ENCODE measurements at places on chromosomes 2 and 18. TPM values are rescaled to one million over a fixed set of nuclear protein-coding genes. Genes with fewer than 3 reads are reported as not detected.
A peak's percentile ranks its signal among the peaks of the same experiment; 100 is the strongest.

GRCh38 chr18:42861271-42861670 lies 254.2 kb downstream of the RIT2 start:
- no peak for DNase-seq

DNA sequence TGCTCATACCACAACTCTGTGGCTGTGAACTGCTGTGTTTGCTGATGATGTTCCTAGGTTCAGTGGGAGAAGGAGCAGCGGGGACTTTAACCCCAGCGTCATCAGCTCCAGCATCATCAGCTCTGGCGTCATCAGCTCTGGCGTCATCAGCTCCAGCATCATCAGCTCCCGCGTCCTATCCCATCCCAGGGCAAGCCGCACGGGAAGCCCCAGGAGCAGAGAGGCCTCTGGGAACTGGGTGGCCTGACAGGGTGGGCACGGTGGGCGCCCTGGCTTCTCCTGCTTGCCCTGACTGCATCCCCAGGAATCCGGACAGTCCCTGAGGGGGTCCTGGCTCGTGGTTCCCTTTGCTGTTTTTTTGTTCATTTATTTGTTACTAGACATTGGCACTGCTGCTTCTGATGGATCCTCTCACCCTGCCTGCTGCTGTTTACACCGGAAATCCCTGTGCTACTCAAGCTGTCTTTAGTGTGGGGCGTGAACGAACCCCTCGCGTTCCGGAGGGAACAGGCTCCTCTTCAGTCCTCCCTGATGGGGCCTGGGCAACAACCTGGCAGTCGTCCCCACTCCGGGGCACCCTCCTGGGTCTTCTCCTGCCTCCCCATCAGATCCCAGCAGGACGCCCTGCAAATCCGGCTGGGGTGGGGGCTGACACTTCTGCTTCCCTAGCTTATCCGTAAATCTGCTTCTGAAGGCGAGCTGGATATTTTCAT lies 67.1 kb upstream of the PXDN start:
- DNase-seq: no peak

- no peak for DNase-seq
Observed at GRCh38 chr2:97662386-97662894, 1.4 kb downstream of the ACTR1B start.

DNA sequence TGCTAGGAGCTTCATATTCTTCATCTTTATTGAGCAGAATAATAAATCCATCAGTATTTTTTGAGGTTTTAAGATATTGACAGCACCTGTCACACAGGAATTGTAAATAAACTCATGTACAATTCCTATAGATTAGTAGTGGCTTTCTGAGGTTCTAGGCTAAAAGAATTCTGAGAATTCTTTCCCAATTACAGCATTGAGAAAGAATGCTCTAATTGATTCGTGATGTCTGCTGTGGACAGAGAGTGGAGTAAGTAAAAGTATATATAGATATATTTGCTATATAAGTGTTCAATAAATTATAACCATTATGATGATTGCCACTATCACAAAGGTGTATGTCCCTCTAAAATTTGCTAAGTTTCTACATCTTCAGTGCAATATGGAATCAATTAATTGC lies 186.5 kb upstream of the NRP2 start:
- no peak for DNase-seq

- DNase-seq: peak; percentile 38
Observed at GRCh38 chr2:176553685-176554100, 284.5 kb downstream of the MTX2 start.

GRCh38 chr18:46814399-46814798 lies 57.5 kb upstream of the ST8SIA5 start:
- no peak for DNase-seq

GRCh38 chr2:224670203-224670602 lies 46.0 kb downstream of the CCDC195 start:
- DNase-seq: no peak

GRCh38 chr2:27408601-27409320 lies 630 bp downstream of the PPM1G start:
- no peak for DNase-seq

DNA sequence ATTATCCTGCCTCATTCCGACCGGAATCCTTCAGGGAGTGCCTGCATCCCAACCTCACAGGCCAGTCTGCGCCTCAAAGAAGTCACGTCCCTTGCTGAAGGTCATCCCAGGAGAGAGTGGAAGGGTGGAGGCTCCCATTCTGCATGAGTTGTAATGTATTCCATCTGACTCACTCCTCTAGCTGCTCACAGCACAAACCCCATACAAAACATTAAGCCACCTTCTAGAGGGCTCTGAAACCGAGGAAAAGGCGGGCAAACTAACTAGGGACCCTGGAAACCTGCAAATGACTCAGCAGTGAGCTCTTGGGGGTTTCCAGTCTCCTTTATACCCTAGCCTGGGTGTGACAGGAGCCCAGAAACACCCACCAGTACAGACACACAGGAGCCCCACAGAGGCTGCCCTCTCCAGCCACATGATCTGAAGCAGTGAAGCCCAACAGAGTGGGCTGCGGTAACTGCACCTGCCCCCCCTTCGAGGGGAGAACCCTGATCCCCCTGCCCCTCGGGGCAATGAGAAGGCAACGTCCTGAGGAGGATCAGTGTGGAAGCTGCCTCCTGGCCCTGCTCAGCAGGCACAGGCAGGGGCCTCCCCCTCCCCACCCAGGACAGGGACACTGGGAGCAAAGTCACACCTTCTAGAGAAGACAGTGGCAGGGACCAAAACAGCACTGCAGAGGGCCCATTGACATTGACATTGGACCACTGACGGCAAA lies 69.3 kb upstream of the SNTG2 start:
- DNase-seq: no peak

DNA sequence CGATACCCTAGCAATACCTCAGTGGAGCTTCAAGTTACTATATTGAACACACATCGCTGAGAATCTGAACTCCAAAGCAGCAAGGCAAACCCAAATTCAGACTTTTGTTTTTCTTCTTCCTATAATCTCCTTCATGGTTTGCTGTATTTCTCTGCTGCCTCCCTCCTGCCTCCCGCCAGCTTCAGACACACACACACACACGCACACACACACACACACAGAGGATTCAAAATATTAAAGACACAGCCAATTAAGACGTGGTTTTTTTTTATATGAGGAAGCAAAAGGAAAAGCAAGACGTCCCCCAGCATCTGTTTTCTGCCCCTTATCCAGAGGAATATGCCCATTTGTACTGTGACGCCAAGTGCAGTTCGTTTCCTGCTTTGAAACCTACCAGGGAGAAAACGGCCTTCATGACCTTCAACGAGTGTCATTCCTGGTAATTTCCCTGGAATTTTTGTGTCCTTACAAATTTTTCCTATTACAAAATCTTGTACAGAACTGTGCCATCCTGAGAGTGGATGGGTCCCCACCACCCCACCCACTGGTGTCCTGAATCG lies 547.9 kb upstream of the ID2 start:
- DNase-seq: no peak

DNA sequence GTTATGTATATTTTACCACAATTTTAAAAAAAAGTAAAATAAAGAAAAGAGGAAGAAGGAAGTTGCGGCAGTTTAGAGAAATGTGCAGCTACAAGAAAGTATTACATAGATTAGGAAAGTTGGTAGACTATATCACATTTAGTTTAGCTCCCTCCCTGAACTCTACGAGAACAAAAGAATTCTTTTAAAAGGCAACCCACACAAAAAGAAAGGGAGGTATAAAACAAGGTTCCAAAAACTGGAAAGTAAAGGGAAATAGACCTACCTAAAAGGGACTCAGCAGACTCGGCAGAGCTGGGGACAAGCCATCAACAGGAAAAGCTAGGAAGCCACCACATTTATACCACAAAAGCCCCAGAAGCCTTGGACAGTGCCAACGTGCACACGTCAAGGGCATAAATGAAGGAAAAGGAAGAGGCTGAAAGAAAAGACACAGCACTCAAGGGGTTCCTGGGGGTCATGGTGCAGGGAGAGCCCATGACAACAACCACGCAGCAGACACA lies 9.1 kb downstream of the TMEM127 start:
- DNase-seq: no peak

DNA sequence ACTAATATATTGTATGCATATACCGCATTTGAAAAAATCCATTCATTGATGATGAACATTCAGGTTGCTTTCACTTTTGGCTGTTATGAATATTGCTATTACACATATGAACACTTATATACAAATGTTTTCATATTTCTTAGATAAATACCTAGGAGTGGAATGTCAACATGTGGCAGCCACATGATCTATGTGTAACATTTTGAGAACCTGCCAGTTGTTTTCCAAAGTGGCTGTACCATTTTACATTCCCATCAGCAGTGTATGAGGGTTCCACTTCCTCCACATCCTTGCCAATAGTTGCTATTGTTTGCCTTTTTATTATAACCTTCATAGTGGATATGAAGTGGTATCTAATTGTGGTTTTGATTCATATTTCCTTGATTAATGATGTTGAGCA lies 40.5 kb downstream of the CCDC85A start:
- DNase-seq: no peak

DNA sequence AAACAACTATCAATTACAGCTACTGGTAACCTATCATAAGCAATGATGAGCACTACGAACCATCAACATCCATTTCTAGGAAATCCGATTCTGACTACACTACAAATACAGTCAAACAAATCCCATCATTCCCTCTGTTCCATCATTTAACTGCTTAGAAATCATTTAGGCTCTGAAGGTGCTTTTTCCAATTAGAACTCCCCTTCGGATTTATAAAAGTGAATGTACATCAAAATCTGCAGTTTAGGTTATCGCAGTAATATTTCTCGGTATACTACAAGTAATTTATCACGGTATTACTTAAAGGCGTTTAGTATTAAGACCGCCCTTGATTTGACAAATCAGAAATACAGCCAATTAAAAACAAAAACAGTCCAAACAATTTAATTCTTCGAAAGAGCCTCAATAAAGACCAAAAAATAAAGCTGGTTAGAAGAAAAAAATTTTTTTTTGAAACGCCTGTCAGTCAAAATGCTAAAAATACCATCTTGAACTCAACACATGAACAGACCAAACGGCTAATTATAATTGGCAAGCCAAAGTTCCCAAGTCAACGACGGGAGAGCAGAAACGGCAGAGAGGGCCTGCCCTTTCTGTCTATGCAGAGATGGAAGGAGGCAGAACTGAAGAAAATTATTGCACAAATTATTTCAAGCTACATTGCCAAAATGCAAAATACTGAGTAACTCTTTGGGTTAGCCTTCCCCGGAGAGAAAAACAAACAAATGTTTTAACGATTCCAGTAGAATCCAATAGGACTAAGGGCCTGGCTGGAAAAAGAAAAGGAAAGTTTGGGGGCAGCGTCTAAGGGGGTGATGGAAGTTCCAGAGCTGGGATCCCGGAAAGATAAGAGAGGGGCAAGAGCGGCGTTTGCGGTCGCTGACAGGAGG lies 1.2 kb downstream of the VPS54 start:
- DNase-seq: no peak

GRCh38 chr2:229370509-229370908 lies 99.4 kb upstream of the PID1 start:
- no peak for DNase-seq

- no peak for DNase-seq
Observed at GRCh38 chr2:129469389-129469788, 510.1 kb upstream of the RAB6C start.

DNA sequence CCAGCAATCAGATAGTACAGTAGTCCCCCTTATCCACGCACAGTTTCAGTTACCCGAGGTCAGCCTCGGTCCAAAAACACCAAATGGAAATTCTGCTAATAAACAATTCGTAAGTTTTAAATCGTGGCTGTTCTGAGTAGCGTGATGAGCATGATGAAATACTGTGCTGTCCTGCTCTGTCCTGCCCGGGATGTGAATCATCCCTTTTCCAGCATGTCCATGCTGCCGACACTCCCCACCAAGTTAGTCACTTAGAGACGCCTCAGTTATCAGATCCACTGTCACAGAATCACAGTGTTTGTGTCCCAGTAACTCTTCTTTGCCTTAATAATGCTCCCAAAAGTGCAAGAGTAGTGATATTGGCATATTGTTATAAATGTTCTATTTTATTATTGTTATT lies 62.1 kb downstream of the MEX3C start:
- no peak for DNase-seq

DNA sequence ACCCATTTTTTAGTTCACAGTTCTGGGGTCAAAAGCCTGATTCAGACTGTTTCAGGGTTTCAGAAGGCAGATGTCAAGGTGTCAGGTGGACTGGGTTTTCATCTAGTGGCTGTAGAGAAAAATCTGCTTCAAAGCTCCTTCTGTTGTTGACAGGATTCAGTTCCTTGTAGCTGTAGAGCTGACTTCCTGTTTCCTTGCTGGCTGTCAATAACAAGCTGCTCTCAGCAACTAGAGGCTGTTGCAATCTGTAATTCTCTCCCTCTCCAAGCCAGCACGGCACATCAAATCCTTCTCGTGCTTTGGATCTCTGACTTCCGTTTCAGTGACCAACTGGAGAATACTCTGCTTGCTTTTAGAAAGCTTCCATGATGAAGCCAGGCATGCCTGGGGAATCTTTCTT lies 179.4 kb downstream of the DOK6 start:
- no peak for DNase-seq

DNA sequence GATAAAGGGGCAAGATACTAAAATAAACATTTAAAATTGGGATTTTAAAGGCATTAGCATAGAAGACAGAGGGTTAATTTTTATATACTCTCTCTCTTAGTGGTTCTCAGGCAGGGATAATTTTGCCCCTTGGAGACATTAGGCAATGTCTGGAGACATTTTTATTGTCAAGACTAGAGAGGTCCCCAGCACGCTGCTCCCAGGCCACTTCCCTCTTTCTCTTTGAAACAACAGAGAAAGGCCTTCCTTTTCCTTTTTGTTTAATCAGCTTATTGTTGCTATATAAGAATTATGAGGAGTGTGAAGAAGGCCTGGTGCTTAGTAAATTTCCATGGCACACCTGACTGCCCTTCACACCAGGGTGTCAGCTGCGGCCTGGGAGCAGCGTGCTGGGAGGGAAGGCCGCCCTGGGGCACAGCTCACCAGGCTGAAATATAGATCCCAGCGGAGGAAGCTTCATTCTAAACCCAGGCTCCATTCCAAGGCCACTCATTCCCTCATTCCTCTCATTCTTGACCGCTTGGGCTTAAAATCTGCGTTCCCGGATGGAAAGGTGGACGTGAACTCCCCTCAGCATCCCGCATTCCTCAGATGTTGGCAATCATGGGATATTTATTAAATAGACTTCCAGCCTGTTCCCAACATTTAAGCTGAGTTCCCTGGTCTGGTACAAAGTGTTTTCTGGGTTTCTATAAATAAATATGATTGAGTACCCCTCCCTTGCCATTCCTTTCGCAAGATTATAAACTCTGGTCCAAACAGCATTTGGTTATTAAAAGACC lies 22.5 kb downstream of the SLC14A2 start:
- no peak for DNase-seq

GRCh38 chr2:70124983-70125480 lies 37.8 kb downstream of the PCBP1 start:
- DNase-seq: no peak

- DNase-seq: peak; percentile 56
Observed at GRCh38 chr2:109726379-109727270, 67.5 kb upstream of the RGPD5 start.

Gene CTAGE1
- not detected for total RNA-seq

Gene SLC11A1
- 0.21 TPM for total RNA-seq

Gene ASAP2
- 38.1 TPM for total RNA-seq

Gene OR6B2
- not detected for total RNA-seq

Gene SULT1C4
- 33.3 TPM for total RNA-seq

Gene ZNF514
- total RNA-seq: 8.9 TPM

Gene DUSP28
- 4.2 TPM for total RNA-seq

Gene MC2R
- total RNA-seq: not detected

Gene CYP27A1
- 32.0 TPM for total RNA-seq

Gene TMSB10
- total RNA-seq: 4,632 TPM

Gene ASB3
- total RNA-seq: 17.3 TPM

Measured in kidney epithelial cell (primary cell).